ENCODE measurements at places on chromosomes 7 and 10.

GRCh38 chr7:107850643-107851042 lies 40.3 kb upstream of the DLD start:
- no peak for DNase-seq

- peak; percentile 99 for DNase-seq
Measured at GRCh38 chr10:30736685-30737232, 107.2 kb upstream of the LYZL2 start.

DNA sequence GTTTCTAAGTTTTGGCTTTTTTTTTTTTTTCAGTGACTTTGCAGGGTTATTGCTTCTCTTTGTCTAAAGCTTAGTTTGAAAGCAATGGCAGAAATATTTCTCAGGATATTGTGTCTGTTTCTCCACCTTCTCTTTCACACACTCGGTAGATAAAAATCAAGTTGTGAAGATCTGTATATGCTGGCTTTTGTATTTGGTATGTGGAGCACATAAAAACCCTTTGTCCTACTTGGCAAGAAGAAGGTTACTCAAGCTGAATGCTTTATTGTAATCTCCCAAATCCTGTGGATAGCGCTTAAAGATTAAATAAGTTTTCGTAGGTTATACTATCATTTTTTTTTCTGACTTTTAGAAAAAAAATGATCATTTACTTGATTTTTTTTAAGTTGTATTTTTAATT lies 172.4 kb downstream of the CDCA7L start:
- no peak for DNase-seq

- no peak for DNase-seq
Measured at GRCh38 chr7:96674565-96674964, 35.1 kb downstream of the SEM1 start.

- no peak for DNase-seq
Measured at GRCh38 chr10:57963546-57963945, 304.1 kb downstream of the IPMK start.

- no peak for DNase-seq
Measured at GRCh38 chr7:21357151-21358097, 70.5 kb upstream of the SP4 start.

GRCh38 chr7:123548406-123548805 lies 9.2 kb downstream of the NDUFA5 start:
- no peak for DNase-seq

GRCh38 chr7:151542606-151543130 lies 23.0 kb upstream of the RHEB start:
- no peak for DNase-seq

- DNase-seq: no peak
Measured at GRCh38 chr7:37826825-37827224, 21.6 kb upstream of the NME8 start.

GRCh38 chr10:72260976-72261783 lies 12.5 kb upstream of the DDIT4 start:
- peak; percentile 92 for DNase-seq

DNA sequence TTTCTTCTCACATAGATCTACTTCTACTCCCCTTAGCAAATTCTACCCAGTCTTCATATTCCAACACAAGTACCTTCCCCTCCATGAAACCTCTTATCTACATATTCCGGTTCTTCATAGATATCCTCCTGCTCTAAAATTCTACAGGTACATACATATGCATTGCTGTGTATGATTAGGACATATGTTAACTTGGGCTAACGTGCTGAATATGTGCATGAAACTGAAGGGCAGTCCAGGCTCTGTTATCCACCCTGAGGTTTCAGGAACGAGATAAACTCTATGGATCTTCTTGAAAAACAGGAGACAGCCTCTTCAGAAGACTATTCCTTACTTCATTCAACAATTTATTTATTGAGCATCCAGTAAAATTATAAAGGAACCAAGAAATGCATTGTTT lies 31.5 kb downstream of the TM9SF3 start:
- no peak for DNase-seq

GRCh38 chr10:100878291-100878910 lies 34.4 kb upstream of the SLF2 start:
- DNase-seq: peak; percentile 81

DNA sequence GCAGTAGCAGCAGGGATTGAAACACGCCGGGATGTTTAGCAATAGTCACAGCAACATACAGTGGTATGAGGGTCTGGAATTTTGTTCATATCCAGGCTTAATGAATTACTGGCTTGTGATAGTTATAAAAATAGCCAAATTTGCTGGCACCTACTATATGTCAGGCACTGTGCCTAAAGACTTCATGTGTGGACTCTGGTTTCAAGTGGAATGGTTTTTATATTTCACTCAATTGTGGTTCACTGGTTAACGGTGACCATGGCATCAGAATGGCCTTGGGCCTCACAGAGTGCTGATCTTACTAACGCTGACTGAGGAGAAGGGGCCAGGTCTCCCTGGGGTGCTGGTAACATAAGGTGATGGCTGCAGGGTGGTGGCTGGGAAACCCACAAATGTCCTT lies 55.7 kb downstream of the CELF2 start:
- DNase-seq: no peak

DNA sequence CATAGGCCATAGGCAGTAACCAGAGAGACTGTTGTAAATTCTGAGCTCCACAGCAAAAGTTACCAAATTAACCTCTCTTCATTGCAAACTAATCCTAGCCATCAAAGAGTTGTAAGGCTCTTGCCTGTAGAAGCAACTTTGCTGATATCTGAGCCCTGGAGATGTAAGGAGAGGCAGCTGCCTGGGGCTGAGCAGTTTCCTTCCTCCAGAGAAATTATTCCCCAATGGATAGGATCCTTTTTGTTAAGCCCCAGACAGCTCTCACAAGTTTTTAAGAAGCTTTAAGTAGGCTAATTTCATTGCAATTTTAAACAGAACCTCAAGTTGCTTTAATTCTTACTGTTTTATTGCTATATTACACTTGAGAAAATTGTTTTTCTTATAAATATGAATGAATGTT lies 211.1 kb downstream of the GALNT17 start:
- DNase-seq: no peak

- no peak for DNase-seq
Measured at GRCh38 chr7:95373323-95373722, 22.9 kb downstream of the PON3 start.

DNA sequence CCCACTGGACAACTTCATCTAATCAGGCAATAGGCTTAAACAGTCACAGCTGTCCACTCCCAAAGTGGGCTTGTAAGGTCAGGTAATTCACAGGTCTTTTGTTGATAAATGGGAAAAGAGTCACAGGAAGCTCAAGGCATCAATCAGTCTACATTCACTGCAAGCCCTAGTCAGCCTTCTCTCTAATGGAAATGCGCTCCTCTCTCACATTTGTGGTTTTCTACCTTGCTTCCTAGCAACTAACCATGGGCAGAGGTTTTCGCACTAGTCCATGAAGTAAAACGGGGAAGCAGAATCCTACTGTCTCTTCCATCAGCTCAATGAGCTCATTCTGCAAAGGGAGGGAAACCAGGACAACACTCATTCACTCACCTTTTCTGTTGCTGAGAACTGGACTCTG lies 53.5 kb upstream of the APBB1IP start:
- no peak for DNase-seq

DNA sequence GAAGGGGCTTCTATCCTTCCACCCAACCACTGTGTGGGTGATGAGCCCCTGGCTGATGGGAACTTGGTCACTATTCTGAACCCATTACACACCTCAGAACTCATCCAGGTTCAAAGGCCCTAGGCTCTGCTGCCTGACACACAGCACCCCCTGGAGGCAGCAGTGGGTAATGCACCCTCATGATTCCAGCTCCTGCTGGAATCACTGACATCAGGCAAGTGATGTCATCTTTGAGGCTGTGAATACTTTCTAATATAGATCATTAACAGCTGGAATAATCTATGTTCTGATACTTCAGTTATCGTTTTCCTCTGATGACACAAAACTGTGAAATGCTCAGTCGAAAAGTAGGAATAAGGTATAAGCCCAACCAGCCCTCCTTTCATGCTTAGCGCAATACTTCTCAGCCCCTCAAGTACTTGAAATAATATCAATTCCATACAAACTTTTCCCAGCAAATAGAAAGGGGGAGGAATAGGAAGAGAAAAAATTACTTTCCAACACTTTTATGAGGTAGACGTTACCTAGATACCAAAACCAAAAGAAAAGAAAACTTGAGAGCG lies 7.5 kb upstream of the RBP3 start:
- peak; percentile 51 for DNase-seq

DNA sequence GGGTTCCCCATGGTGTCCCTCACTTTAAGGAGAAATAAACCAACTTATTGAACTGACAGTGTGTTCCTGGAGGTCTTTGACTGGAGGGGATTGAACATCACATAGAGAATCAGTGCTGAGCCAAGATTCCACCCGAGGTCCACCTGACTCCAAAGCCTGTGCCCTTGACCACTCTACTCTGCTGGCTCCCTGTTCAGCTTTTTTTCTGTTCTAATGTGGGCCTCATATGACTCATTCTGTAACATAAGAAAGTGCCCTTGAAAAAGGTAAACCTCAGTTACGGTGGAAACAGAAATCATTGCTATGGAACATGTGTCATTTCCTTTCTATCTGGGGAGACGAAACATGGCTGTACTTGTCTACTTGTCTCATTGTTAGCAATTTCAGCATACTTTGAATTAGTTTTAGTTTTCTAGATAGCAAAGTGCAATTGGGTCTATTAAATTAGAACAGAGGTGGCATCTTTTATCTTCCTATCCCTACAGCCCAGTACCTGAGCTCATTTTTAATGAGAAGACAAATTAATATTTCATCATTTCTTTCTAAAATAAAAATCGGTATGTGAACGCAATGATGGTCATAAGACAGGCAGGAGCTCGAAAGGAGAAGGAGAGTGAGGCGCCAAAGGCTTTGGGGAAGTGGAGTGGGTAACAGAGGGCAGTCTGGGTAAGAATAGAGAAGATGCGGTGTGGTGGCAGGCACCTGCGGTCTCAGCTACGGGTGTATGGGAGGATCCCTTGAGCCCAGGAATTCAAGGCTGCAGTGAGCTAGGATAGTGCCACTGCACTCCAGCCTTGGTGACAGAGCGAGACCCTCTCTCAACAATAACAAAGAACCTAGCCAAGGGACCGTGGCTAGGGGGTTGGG lies 1.5 kb downstream of the GSDME start:
- peak; percentile 40 for DNase-seq

GRCh38 chr7:33067921-33068320 lies 5.3 kb upstream of the NT5C3A start:
- DNase-seq: no peak
